Nucleus accumbens (tissue), 56 donors: ENCODE measurements at places on chromosomes 3 and 15.

GRCh38 chr3:60585918-60586317, 665.3 kb downstream of the FHIT start:
- DNase-seq = no peak

GRCh38 chr15:44479343-44479742, 51.9 kb downstream of the CTDSPL2 start:
- no peak for DNase-seq

DNA sequence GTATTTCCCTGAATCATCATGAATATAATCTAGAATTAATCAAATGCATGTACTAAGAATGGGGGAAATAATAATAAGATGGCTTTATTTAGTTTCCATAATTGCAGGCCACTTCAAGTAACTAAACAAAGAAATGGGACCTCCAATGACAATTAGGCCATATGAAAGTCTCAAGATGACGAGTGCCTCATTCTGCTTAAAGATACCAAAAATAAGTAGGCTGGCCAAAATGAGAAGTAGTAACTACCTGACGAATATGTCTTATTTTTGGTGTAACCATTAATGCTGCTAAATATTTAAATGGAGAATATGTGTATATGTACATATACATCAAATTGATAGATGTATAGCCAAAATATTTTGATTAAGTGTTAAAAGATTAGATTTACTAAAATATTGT, 932.6 kb downstream of the EPHA3 start:
- no peak for DNase-seq

GRCh38 chr15:70327856-70328678, 230.3 kb upstream of the TLE3 start:
- DNase-seq = peak; percentile 29

DNA sequence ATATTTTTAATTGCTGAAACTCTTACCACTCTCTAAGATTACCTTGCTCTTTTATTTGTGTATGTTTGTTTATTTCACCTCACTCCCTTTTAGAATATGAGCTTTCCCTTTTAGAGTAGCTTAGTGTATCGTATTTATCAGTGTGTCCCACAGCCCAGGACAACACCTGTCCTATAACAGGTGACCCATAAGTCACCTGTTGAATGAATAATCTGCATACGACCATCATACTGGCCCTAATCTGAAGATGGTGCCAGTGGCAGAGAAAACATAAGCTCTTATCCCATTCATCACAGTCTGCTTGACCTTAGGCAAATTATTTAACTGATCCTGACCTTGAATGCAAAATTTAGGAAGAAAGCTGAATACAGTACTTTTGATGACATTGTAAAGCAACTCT, 254.6 kb upstream of the NR2F2 start:
- DNase-seq = no peak
